SK-MEL-5 (cell line): ENCODE measurements at places on chromosomes 12 and 14. TPM values are rescaled to one million over a fixed set of nuclear protein-coding genes. Genes with fewer than 3 reads are reported as not detected.

Gene GALNT6
- total RNA-seq: 1.3 and 3.7 TPM in 2 replicates

Gene KRT79
- total RNA-seq: not detected in 2 replicates

Gene KRT73
- total RNA-seq: not detected in 2 replicates

Gene SPSB2
- 6.4 and 8.3 TPM in 2 replicates for total RNA-seq

Gene NOVA1
- total RNA-seq: 1.0 and 2.2 TPM in 2 replicates

Gene TAS2R20
- total RNA-seq: 1.1 and 1.3 TPM in 2 replicates

Gene UNC79
- 1.2 and 1.5 TPM in 2 replicates for total RNA-seq

Gene FGF6
- total RNA-seq: not detected in 2 replicates

GRCh38 chr14:50047274-50047676, 69.1 kb downstream of the VCPKMT start:
- peak; percentile 32 for DNase-seq

- DNase-seq: no peak
Observed at GRCh38 chr14:53570411-53571387, 385.9 kb downstream of the BMP4 start.

GRCh38 chr14:60482743-60483142, 3.1 kb downstream of the C14orf39 start:
- DNase-seq: no peak

DNA sequence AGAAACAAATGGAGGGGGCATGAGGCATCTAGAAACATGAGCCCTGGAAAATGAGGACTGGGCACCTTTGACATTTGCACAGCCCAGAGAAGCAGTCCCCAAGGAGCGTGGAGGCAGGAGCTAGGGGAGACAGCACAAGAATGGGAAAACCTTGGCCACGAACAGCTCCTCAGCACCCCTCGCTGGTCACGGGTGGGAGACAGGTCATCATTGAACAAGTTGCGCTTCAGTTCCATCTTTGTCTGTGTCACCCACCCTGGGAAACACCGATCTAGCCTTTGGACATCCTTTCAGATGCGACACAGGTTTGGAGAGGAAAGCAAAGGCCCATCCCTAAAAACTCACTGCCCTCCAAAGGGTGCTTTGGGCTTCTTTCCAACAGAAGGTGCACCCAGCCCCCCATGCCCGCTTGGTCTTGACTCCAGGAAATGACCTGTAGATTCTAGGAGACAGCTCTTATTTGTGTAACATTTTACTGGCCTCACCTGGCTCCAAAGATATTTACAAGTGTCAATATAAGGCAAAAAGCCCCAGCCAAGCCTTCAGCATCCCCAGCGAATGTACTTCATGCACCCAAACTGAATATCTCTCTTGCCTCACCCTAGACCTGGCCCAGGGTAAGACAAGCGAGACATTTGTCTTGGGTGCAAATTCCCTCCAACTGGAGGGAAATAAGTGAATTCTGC, 28.8 kb upstream of the CLMN start:
- DNase-seq: no peak

- peak; percentile 36 for DNase-seq
Observed at GRCh38 chr14:60301685-60302084, 52.7 kb downstream of the PPM1A start.

- no peak for DNase-seq
Observed at GRCh38 chr14:54798465-54799124, 104.0 kb downstream of the GCH1 start.

DNA sequence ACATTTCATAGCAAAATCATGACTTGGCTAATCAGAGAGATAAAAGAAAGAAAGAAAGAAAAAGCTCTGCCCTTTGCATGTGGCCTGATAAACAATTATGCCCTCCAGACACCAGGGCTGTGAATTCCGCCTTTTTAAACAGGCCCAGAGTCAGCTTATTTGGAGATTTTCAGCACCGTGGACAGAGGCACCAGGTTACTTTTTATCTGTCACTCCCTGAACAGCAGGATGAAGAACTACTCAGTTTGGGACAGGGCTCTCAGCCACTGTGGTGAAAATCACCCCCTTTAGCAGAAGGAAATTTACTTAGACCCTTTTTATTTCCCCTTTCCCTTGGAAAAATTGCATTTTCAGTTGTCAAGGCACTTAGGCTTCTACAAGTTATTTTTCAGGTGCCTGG, 359.9 kb downstream of the NRXN3 start:
- DNase-seq: peak; percentile 4

DNA sequence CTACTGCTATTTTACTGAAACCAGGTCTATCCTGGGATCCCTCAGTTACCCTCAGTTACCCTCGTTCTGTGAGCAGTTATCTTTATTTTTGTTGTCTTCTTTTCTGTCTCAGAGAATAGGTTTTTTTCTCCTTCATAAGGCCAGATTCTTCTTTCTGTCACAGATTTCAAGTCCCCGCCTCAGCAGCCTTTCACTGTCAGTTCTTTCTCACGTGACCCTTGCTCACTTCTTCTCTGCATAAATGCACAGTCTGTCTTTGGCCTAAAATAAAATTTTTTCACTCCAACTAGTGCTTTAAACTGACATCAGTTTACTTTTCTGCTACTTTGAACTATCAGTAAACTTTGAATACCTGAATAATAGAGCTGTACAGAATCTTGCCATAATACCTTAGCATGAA, 299.7 kb downstream of the ERC1 start:
- DNase-seq: peak; percentile 21

DNA sequence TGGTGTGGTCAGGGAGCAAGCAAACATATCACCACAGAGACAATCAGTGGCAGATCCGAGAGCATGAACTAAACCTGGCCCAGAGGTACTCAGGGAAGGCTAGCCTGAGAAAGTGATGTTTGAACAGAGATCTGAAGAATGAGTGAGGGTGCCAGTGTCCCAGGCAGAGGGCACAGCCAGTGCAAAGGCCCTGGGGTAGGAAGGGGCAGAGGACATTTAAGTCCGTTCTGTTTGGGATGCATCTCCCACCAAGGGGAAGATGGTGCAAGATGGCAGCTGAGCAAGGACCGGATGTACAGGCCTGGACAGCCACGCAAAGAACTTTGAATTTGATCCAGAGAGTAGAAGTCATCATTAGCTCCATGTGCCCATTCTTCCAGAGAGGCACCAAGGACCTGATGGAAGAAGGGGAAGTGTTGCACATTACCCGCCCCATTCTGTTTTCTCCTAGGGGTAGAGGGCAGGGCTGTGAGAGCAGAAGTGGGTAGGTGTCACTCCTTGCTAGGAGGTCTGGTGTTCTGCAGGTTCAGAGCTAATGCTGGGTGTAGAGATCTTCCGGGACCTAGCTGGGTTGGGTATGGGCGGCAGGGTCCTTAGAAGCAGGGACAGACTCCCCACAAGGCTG, 3.9 kb downstream of the DTX1 start:
- no peak for DNase-seq

DNA sequence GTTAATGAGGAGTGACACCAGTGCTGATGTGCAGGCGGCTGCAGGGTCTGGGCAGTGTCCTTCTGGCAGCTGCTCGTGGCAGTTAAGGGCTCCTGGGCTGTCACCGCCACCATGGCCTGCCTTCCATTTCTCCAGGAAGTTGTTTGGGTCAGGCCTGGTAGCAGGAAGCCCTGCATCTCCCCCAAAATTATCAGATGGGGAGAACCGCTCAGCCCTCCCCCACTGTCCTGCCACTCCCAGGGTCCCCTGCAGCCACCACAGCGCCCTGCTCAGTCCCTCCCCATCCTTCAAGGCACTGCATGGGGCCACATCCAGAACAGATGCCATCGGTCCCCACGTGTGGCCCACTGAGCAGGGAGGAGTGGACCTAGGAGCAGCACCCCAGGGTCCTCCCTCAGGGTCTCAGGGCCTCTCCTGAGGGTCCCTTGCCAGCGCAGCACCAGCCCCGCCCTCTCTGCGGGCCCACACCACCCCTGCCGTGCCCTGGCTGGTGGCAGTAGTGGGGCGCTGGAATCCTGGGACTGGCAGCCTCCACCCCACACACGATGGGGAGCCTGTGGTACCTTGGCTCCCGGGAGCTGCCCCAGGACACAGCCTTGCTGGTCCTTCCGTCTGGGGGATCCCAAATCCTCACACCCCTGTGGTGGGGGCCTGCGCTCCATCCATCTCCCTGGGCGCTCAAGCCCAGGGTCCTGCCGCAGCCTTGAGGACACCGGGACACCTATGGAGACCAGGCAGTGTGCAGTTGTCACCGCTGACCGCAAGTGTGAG, 10.3 kb upstream of the AMN start:
- no peak for DNase-seq

DNA sequence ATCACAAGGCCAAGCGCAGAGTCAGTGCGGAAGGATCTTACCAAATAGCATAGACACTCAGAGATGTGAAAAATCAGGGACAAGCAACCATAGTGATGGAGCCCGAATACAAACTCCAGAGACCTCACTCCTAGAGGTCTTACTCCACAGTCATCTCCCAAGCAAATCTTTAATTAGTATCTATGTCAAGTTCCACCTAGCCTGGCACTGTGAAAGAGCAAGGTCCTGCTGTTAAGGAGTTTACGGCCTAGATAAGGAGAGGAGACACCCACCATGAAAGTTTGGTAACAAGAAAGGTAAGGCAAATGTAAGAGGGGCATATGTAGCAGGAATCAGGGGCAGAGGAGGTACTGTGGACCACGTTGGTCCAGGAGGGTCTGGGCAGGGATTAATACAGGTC, 7.4 kb upstream of the PLEKHG6 start:
- no peak for DNase-seq

- no peak for DNase-seq
Observed at GRCh38 chr14:45270031-45270430, 17.0 kb upstream of the MIS18BP1 start.

DNA sequence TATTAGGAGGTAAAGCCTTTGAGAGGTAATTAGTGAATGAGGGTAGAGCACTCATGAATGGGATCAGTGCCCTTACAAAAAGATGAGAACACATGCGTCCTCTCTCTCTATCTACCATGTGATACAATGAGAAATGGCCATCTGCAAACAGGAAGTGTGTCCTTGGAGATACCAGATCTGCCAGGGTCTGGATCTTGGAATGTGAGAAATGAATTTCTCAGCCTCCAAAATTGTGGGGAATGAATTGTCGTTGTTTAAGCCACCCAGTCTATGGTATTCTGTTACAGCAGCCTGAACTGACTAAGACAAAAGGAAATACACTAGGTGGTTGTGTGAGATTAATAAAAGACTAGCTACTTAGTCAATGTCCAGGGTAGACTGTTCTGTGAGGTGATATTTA, 366.6 kb downstream of the NELL2 start:
- DNase-seq: no peak

DNA sequence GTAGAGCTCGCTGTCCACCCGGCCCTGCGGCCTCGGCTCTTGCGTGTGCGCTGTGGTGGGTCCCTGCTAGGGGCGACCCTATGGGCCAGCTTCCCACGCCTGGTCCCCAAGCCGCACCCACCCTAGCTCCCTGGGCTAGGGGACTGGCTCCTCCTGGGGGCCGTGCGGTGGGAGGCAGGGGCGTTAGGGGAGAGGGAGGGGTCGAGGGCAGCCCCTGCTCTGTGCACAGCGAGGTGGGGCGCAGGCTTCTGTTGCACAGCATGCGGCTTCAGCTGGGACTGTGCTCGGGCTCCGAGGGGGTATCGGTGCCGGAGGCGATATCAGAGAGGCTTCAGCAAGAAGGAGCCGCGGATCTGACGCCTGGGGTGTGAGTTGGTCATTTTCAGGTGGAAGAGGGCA, 86.1 kb downstream of the ALG10 start:
- no peak for DNase-seq

DNA sequence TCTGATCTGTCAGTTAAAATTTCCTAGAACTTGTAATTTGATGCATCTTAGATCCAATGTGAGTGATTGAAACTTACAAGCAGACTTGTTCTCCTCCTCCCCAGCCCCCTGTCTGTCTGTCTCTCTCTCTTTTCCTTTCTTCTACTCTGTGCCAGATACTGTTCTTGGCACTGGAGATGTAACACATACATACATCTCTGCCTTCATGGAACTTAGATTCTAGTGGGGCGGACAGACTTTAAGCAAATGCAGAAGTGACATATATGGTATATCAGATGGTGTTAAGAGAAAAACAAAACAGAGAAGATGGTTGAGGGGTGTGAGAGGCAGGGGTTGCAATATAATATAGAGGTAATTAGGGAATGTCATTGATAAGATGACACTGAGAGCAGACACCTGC, 6.6 kb downstream of the CHST11 start:
- no peak for DNase-seq

DNA sequence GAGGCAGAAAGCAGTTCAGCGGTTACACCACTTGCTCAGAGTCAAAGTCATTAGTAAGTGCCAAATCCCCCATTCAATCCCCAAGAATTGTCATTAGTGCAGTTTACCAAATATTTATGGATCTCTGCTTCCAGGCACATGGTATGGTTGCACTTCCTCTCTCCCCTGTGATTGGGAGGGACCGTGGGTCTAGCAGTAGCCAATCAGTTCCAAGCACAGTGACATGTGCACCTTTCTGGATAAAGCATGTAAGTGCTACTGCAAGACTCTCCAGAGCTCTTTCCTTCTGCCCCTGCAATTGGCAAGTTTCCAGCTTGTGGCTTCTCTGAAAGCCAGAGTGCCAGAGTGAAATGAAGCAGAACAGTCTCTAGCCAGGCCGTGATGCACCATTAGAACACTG, 85.3 kb upstream of the FLRT2 start:
- peak; percentile 5 for DNase-seq

- DNase-seq: no peak
Observed at GRCh38 chr12:19006626-19007137, 122.9 kb upstream of the PLEKHA5 start.

- DNase-seq: peak; percentile 34
Observed at GRCh38 chr14:59484639-59485175, 390 bp downstream of the JKAMP start.

GRCh38 chr12:93636708-93637107, 40.5 kb upstream of the CRADD start:
- no peak for DNase-seq

DNA sequence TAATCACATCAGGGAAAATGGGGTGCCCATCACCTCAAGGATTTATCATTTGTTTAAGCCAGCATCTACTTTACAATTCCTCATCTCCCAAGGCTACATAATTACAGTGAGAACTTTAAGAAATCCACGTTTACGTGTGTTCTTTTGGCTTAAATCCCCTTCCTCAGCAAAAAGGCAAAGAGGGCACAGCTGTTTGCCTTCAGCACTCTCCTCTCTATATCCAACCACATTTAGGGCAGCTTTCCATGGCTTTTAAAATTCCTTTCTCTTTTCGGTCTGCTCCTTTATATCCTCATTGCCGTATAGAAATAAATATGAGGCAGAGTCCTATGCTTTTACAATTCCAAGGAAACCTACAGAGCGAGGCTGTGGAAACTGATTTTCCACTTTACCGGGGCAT, 175.9 kb downstream of the EMP1 start:
- no peak for DNase-seq

DNA sequence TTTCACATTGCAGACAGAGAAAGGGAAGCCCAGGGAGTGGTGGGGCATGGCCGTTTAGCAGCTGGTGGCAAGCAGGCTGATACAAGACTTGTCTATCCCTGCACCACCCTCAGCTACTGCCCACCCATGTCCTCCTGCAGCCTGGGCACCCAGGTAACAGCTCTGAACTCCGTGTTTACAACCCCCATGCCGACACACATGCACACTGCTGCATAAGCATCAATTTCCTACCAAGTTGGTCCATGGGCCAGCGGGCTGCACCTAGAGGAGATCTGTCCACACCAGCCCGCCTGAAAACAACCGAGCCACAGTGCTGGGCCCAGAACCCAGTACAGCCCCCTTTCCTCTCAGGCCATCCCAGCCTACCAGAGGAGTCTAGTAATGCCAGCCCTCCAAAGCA, 75.9 kb upstream of the C14orf180 start:
- no peak for DNase-seq
